ENCODE measurements at places on chromosomes 2 and 18. TPM values are rescaled to one million over a fixed set of nuclear protein-coding genes. Genes with fewer than 3 reads are reported as not detected.

GATA6 gene
- 0.04 TPM for total RNA-seq

DSC1 gene
- total RNA-seq = 0.11 TPM

INO80C gene
- 28.5 TPM for total RNA-seq

GRCh38 chr2:235637896-235638295 is 144.1 kb downstream of the AGAP1 start:
- no peak overlapping the region for H3K4me3 ChIP-seq
- H3K4me1 ChIP-seq = no peaks in the 10 kb centered on the region
- no peak for DNase-seq
- no peaks in the 10 kb centered on the region for H3K36me3 ChIP-seq

DNA sequence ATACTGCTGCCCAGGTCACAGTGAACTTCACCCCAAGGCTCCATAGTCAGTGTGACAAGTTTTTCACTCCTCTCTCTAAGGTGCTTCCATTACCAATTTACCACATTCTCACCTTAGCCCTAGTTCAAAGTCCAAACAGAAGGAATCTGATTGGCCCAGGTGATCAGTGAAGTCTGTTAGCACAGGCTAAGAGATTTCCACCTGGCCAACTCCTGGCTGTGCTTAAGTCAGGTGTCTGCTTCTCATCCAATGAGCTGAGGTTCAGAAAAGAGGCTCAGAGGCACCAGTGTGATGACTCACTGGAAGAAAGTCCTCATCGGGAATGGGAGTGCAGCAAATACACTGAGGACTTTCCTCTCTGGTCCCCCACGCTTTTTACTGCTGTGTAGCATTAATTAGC is 164.4 kb upstream of the MGAT5 start:
- no peaks in the 10 kb centered on the region for H3K4me1 ChIP-seq
- no peaks in the 10 kb centered on the region for H3K27me3 ChIP-seq
- H3K27ac ChIP-seq = no peak overlapping the region
- H3K4me3 ChIP-seq = no peak overlapping the region

GRCh38 chr2:196101325-196101991 is 32.8 kb upstream of the DNAH7 start:
- H3K36me3 ChIP-seq = no peaks in the 10 kb centered on the region
- no peak overlapping the region for H3K27ac ChIP-seq
- H3K4me1 ChIP-seq = peaks cover 5% of the 10 kb centered on the region
- DNase-seq = no peak
- H3K27me3 ChIP-seq = no peaks in the 10 kb centered on the region

GRCh38 chr2:20157193-20157891 is 67.6 kb downstream of the SDC1 start:
- H3K4me1 ChIP-seq = no peaks in the 10 kb centered on the region
- H3K36me3 ChIP-seq = no peaks in the 10 kb centered on the region
- no peak overlapping the region for H3K4me3 ChIP-seq
- no peak for DNase-seq
- no peaks in the 10 kb centered on the region for H3K27me3 ChIP-seq

- H3K4me1 ChIP-seq = no peaks in the 10 kb centered on the region
- peaks cover 14% of the 10 kb centered on the region for H3K36me3 ChIP-seq
- DNase-seq = no peak
- no peak overlapping the region for H3K4me3 ChIP-seq
Observed at GRCh38 chr2:15385184-15385583, 175.9 kb downstream of the NBAS start.

GRCh38 chr2:230713331-230714135 is 891 bp downstream of the CAB39 start:
- H3K36me3 ChIP-seq = no peaks in the 10 kb centered on the region
- DNase-seq = peak; percentile 16
- H3K4me3 ChIP-seq = peak overlapping the region; percentile 96
- H3K4me1 ChIP-seq = peaks cover 45% of the 10 kb centered on the region
- no peaks in the 10 kb centered on the region for H3K27me3 ChIP-seq

DNA sequence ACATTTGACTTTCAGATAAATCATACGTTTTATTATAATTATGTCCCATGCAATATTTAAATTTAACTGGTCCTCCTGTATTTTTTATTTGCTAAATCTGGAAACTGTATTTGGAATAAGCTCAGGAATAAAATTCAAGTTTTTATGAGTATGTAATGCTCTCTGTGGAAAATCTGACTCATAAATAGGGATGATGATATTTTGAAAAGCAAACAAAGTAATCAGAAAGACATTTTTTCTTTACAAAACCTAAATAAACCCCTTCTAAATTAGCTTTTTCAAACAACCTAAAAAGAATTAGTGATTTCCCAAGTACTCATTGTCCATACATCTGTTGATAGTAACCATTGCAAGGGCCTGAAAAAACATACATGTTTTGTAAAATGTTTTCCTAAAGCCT is 41.1 kb downstream of the ASB1 start:
- H3K27me3 ChIP-seq = no peaks in the 10 kb centered on the region
- no peaks in the 10 kb centered on the region for H3K4me1 ChIP-seq
- no peak for DNase-seq
- no peak overlapping the region for H3K4me3 ChIP-seq

- H3K27ac ChIP-seq = no peak overlapping the region
- H3K4me1 ChIP-seq = no peaks in the 10 kb centered on the region
- no peak overlapping the region for H3K4me3 ChIP-seq
- no peaks in the 10 kb centered on the region for H3K36me3 ChIP-seq
- no peak for DNase-seq
- no peaks in the 10 kb centered on the region for H3K27me3 ChIP-seq
Observed at GRCh38 chr18:51128533-51128932, 68.9 kb downstream of the MEX3C start.

DNA sequence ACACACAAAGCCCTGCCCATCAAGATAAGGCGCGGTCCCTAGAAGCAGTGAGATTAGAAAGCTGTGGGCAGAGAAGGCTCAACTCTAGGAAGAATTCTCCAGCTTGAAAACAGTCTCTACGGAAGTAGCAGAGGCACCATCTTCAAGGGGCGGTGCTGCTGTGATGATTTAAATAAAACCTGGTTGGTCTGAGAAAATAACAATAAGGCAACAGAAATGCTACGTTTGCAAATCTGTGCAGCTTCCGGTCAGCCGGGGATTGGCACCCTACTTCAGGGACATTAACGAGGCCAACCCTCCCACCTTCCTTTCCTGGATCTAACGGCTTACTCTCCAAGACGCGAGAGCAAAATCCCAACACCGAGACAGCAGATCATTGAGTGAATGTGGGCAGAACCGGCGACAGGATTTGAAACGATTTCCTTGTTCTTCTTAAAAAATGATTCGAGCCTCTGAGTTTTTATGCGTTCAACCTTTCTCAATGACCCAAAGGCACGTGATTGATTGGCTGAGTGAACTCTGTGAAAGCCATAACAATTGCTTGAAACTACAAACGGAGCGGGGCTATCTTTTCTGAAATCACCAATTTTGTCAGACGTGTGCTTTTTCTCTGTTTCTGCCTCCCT is 93.7 kb upstream of the ZNF516 start:
- H3K4me1 ChIP-seq = no peaks in the 10 kb centered on the region
- no peaks in the 10 kb centered on the region for H3K36me3 ChIP-seq
- no peak overlapping the region for H3K4me3 ChIP-seq
- no peak for DNase-seq

DNA sequence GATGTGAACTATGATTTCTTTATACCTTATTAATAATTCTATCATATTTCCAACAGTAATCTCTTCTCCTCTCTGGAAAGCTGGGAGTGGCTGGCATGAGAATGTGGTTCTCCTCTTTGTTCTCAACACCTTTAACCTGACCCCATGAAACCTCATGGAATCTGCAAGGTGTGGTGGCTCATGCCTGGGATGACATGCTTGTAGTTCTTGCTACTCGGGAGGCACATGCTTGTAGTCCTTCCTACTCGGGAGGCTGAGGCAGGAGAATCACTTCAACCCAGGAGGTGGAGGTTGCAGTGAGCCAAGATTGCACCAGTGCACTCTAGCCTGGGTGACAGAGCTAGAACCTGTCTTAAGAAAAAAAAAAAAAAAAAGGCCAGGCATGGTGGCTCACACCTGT is 10.8 kb upstream of the CDCA7 start:
- H3K36me3 ChIP-seq = no peaks in the 10 kb centered on the region
- no peaks in the 10 kb centered on the region for H3K27me3 ChIP-seq
- no peak for DNase-seq
- no peak overlapping the region for H3K27ac ChIP-seq

GRCh38 chr2:127625572-127625951 is 20.4 kb upstream of the GPR17 start:
- H3K36me3 ChIP-seq = no peaks in the 10 kb centered on the region
- H3K4me1 ChIP-seq = no peaks in the 10 kb centered on the region
- no peak for DNase-seq
- no peaks in the 10 kb centered on the region for H3K27me3 ChIP-seq
- no peak overlapping the region for H3K4me3 ChIP-seq

All from CD8-positive, alpha-beta memory T cell (primary cell).